ENCODE measurements at places on chromosomes 7 and 10.
A peak's percentile ranks its signal among the peaks of the same experiment; 100 is the strongest.

DNA sequence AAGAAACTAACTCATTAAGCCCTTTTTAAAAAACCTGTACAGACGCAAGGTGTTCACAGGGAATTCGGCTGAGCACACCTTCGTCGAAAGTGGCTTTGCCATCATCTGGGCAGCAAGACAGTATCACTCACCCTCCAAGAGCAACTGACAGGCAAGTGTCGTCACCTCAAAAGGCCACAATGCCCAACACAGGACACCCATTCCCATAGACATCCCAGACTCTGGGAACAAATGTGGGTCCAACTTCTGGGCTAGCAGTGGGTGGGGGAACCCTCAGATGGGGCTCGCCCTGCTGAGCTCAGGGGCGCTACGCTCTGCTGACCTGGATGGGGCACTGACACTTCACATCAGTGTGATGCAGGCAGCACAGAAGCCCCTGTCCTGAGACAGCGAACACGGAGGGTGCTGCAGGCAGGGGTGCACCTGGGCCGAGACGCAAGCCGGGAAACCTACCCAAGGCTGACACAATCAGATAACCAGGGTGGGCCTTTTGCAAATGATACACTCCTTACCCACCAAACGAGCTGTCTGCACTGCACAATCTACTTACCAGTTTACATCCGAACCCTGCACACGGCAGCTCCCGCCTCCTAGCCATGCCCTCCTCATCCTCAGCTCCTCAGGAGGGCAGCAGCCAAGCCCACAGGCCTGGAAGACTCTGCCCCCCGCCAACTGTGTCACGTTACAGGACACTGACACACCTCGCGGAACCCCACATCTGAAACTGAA is 1.7 kb downstream of the DIP2C start:
- DNase-seq: no peak

DNA sequence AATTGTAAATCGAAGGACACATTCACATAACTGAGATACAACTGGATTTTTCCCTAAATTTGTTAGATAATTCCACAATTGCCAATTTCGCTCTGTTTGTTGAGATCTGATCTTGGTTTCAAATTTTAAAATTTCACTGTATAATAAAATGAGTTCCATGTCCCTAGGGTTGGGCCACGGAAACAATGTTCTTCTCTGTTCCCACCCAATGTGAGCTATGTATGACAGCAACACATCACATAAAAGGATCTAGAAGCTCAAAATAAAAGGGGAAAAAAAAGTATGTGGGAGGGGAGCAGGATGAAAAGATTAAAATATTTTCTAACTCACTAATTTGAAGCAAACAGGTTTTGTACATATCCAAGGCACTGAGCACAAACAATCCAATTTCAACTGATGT is 287.8 kb upstream of the MKLN1 start:
- no peak for DNase-seq

DNA sequence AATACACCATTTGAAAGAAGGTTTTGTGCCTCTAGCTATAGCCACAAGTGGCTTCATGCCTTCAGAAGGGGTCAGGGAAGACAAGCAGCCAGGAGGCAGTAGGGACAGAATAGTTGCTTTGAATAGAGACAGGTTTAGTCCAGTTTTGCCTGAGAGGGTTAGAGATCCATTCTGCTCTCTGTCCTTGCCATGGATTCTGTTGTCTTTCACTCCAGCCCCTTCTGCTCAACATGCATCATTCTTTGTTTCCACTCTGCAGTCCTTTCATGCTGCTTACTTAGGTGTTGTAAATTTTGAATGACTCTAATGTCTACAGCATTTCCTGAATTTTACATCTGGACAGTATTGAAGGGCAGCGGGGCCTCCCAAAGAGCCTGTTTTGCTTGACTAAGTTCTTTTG is 60.3 kb downstream of the CNTNAP2 start:
- DNase-seq: no peak

- DNase-seq: no peak
Measured at GRCh38 chr7:100090527-100091410, 2.0 kb downstream of the COPS6 start.

DNA sequence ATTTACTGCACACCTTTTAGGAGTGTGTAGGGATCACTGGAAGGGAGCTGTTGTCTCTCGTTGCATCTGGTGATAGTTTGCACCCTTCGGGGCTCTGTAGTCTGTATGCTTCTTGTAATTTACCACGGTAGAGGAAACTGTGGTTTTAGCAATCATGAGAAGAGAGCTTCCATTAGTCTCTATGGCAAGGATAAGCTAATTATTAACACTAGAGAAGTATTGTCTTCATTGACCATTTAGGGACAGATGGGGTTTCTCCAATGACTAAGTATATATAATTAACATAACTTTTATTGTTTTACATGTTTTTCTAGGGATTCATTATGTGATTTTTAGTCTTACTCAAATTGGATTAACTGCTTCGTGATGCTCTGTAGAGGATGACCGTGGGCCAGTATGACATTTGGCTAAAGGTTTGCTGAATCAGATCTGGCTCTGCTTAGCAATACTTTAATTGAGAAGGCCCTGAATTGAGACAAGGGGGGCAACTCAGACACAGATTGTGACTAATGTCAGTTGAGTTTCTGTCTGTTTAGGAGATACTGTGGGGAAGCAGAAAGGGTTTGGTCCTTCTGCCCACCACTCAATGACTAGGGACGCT is 8.7 kb downstream of the SLC18A2 start:
- DNase-seq: no peak

DNA sequence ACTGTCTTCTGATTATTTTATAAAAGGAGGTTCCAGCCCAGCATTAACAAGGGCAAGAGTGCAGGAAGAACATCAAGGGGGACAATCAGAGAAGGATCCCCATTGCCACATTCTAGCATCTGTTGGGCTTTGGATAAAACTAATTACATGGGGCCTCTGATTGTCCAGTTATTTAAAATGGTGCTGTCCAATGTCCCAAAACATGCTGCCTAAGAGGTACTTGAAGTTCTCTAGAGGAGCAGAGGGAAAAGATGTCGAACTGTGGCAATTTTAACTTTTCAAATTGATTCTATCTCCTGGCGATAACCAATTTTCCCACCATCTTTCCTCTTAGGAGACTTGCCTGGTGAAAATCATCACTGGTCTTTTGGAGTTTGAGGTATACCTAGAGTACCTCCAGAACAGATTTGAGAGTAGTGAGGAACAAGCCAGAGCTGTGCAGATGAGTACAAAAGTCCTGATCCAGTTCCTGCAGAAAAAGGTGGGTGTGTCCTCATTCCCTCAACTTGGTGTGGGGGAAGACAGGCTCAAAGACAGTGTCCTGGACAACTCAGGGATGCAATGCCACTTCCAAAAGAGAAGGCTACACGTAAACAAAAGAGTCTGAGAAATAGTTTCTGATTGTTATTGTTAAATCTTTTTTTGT is 2.3 kb downstream of the IL6 start:
- no peak for DNase-seq

GRCh38 chr7:24444666-24445440 is 128.4 kb upstream of the PALS2 start:
- no peak for DNase-seq

- DNase-seq: peak; percentile 34
Measured at GRCh38 chr7:116499168-116500077, at the start of gene CAV2. CAV2 (plus strand) TSS chr7:116499738; CDS start chr7:116499782, 44 bp downstream.

- no peak for DNase-seq
Measured at GRCh38 chr10:18767981-18768380, 108.8 kb downstream of the ARL5B start.

DNA sequence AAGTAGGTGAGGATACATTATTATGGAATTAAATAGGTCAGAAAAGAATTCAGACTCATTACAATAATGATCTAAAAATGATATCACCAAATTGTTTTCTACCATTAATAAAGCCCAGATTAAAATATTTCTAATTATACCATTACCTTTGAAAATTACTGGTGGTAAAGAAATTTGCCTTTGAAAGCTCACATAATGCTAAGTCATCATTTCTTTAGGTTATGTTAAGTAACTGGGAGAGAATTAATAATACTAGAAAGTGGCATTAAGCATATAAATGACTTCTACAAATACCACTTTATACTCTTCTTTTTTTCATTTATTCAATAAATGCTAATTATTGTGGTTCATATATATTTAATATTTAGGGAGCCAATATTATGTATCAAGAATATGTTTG is 641.2 kb upstream of the LRRTM3 start:
- no peak for DNase-seq

GRCh38 chr10:42640610-42641229 is 2.4 kb upstream of the ZNF33B start:
- peak; percentile 33 for DNase-seq

GRCh38 chr10:126169899-126170298 is 218.4 kb downstream of the ADAM12 start:
- no peak for DNase-seq

DNA sequence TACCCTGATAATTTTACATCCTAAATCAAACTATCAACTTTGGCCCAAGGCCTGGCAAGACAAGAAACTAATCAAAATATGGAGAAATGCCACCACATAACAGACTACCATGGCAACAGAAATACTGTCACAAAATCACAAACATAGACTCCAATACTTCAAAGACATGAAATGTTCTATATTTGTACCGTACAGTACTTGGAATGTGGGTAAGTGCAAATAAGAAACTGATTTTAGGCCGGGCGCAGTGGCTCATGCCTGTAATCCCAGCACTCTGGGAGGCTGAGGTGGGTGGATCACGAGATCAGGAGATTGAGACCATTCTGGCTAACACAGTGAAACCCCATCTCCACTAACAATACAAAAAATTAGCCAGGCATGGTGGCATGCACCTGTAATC is 9.2 kb downstream of the TNPO3 start:
- DNase-seq: no peak

GRCh38 chr10:30781670-30782121 is 152.1 kb upstream of the LYZL2 start:
- DNase-seq: no peak

DNA sequence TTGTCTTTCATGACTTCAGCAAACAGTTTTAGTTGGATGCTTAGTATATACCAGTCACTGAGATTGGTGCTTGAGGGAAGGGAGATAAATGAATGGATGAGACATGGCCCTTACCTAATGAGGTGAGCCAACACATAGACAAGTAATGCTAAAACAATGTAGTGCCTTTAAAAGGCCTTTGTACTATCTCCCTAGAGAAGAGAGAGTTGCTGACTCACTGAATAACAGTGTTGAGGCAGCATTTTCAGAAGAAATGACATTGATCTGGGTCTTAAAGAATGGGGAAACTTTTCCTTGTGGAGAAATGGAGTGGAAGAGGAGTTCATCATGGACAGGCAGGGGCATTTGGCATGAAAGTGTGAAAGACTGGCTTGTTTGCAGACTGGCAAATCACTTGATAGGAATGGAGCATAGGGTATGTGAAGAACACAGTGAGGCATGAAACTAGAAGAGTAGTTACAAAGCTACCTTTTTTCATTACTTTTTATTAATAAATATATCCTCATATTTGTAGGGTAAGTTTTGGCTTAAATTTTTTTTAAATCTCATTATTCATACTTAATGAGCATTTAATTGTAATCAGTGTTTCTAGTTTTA is 91.2 kb downstream of the KAT6B start:
- DNase-seq: peak; percentile 92

DNA sequence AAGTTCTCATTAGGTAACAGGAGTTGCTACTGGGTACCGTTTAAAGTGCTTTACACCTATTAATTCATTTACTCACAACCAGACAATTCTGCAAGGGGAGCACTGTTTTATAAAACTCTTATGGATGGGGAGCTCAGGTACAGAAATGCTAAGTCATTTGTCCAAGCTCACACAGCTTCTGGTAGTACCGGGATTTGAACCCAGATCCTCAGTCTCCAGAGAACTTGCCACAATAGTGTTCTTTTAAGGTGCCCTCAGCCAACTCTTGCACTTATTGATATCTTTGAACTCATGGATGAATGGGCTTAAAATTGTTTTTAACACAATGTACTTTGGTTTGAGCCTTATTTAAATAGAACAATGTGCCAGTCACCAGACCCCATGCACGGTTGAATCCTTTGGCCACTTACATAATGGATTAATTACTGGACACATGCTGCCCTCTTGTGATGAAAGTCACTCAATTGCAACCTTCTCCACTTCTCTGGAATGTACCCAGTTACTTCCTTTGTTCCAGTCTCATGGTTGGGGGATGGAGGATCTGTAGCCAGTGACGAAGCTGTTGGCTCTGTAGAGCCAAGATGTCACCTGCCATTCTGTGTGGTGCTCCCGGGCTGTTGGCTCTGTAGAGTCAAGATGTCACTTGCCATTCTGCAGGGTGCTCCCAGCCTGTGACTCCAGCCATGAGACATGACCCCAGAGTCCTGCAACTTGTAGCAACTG is 65.6 kb downstream of the NOD1 start:
- peak; percentile 68 for DNase-seq

- no peak for DNase-seq
Measured at GRCh38 chr7:148337246-148337965, 253.2 kb upstream of the C7orf33 start.

- no peak for DNase-seq
Measured at GRCh38 chr10:103839872-103840739, 15.3 kb downstream of the SH3PXD2A start.

DNA sequence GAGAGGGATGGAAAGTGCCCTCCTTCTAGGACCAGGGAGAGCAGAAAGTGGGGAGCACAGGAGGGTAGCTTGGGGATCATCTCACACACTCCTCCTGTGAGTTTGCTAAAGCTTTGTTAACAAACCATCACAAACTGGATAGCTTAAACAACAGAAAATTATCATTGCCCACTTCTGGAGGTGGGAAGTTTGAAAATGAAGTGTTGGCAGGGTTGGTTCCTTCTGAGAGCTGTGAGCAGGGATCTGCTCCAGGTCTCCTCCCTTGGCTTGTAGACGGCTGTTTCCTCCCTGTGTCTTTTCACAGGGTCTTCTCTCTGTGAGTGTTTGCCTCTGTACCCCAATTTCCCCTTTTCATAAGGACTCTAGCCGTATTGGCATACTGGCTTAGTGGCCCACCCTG is 32.0 kb upstream of the CXCL12 start:
- no peak for DNase-seq

DNA sequence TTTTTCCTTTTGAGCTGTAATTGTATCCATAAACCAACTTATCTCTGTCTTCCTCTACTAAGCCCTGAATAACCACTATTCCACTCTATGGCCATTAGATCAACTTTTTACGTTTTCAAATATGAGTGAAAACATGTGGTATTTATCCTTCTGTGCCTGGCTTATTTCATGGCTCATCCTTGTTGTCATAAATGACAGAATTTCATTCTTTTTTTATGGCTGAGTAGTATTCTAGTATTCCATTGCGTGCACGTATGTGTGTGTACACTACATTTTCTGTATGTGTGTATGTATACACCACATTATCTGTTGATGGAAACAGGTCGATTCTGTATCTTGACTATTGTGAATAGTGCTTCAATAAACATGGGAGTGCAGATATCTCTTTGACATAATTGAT is 11.1 kb downstream of the CDK1 start:
- no peak for DNase-seq

DNA sequence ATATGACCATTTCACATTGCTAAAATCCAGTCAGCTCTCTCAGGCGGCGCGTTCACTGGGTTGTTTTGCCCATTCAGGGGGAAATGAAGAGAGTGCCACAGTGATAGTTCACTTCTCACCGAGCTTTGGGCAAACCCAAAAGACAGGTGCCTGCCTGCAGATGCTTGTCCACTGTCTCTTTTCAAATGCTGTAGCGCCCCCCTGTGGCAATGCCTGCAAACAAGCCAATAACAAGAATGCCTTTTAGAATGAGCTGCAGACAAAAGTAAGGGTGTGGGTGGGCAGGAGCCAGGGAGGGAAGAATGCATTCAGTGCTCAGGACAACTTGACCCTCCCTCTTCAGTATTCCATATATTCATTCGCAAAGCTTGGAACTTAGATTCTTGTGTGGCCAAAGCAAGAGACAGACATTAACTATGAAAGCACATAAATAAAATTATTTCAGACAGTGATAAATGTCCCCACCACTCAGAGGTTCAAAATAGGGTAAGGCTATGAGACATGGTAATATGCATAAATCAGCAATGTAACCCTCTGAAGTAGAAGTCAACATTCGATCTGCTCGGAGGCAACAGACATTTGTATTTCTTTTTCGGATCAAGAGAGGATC is 86.9 kb downstream of the JAZF1 start:
- peak; percentile 68 for DNase-seq
